ENCODE measurements at places on chromosomes 11 and 22.

GRCh38 chr11:129374993-129375750 is 476 bp upstream of the BARX2 start:
- DNase-seq: no peak

DNA sequence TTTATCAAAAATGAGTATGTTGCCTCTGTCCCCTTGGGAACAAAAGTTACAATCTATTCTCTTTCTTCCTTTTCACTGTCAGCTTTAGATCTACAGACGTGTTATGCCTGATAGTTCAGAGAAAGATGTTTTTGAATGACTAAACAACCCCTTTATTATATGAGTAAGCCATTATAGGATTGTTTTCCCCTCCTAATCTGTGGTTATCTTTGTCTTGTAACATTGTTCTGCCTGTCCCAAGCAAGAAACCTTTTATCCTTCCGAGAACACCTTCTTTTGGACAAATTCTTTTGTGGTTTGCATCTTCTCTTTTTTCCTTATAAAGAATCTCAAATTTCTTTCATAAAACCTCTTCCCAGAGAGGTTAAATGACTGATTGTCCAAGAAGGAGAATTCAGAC is 208.4 kb downstream of the DDX10 start:
- DNase-seq: no peak

GRCh38 chr11:64757549-64758329 is 2.0 kb downstream of the PYGM start:
- no peak for DNase-seq

DNA sequence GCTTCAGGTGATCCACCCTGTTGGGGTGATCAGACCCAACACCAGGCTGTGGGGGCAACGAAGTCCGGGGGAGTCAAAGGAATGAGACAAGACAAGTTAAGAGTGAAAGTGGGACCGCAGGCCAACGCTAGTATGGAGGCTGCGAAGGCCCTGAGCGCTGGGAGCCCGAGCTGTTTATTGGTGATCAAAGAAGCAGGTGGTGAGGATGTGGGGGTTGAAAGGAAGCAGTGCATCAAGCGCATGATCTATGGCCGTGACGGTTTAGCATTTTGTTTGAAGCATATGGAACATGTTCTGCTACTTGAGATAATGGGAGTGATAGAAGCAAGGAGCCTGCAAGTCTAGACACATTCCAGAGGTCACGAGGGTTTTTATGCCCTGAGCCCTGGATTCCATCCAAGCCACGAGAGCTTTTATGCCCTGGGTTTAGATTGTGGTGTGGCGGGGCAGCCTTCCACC is 49.5 kb downstream of the MCHR1 start:
- DNase-seq: peak; percentile 22

DNA sequence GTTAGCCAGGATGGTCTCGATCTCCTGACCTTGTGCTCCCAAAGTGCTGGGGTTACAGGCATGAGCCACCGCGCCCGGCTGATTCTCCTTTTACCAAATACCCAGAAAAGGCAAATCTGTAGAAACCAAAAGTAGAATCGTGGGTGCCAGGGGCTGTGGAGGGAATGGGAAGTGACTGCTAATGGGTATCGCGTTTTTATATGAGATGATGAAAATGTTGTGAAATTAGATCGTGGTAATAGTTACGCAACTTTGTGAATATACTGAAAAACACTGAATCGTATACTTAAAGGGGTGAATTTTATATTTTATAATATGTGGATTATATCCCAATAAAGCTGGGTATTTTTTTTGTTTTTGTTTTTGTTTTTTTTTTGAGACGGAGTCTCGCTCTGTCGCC is 48.2 kb upstream of the CREB3L1 start:
- no peak for DNase-seq

GRCh38 chr11:75202195-75202594 is 38.4 kb upstream of the TPBGL start:
- no peak for DNase-seq
